Astrocyte (in vitro differentiated cells and primary cell): ENCODE measurements at places on chromosomes 6 and 20. TPM values are rescaled to one million over a fixed set of nuclear protein-coding genes. Genes with fewer than 3 reads are reported as not detected.

GRCh38 chr20:61430228-61430624 lies 178.2 kb downstream of the CDH4 start:
- DNase-seq = no peak

DNA sequence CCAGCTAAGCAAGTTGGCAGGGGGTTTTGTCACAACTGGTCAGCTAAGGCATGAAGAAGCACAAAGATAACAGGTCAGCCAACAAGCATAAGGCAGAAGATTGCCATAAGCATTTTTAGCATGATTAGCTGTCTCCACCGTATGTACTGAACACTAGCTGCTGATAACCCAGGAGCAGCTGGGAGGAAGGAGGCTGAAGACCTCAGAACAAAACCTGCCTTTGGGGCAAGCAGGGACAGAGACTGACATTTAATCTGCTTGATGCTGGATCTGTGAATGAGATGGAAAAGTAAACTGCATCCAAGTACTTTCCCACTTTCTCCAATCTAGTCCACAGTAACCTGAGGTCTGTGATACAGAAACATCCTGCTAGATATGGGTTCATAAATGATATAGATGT lies 353.0 kb upstream of the MAP3K7 start:
- DNase-seq = no peak

SLC4A11 gene
- total RNA-seq = 3.9 and 6.6 TPM in 2 replicates

- no peak for DNase-seq
Measured at GRCh38 chr20:19808498-19808897, 50.4 kb downstream of the RIN2 start.

C20orf144 gene
- 0.16 TPM in 1 of 2 replicates, not detected in the other for total RNA-seq

DNA sequence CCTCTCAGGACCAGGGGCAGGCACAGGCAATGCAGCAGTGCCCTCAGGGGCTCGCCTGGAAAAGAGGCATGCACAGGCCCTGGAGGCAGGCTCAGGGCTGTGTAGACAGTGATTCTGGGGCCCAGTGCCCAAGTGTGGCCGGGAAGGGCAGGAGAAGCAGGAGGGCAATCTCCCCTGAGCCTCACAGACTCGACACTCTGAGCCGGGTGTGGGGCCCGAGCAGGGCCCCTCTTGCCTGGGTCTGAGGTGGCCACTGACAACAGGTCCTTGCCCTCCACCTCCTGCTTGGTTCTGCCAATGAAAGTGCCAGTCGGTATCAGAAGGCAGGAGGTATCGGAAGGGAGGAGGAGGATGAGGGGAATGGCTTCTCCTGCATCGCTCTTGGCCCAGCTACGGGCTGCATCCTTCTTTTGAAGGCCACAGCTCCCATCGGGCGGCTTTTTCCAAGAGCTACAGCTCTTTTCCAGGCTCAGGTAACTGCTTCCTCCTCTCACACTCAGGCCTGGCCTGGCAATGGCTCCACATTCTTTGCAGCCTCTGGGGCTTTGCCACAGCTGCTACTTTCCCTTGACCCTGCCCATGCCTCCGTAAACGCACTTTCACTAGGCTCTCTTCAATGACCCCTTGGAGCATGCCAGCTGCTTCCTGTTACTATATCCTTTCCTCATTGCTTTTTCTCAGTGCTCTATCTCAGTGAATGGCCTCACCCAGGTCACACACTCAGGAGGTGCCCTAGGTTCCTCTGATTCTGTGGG lies 24.5 kb downstream of the GABRR2 start:
- no peak for DNase-seq

BIRC7 gene
- 2.9 and 3.3 TPM in 2 replicates for total RNA-seq

GRCh38 chr20:51402201-51402600 lies 140.3 kb downstream of the NFATC2 start:
- peak; percentile 62 for DNase-seq

IL17F gene
- total RNA-seq = not detected in 2 replicates

- DNase-seq = no peak
Measured at GRCh38 chr6:134071846-134072245, 19.4 kb upstream of the SLC2A12 start.

DNA sequence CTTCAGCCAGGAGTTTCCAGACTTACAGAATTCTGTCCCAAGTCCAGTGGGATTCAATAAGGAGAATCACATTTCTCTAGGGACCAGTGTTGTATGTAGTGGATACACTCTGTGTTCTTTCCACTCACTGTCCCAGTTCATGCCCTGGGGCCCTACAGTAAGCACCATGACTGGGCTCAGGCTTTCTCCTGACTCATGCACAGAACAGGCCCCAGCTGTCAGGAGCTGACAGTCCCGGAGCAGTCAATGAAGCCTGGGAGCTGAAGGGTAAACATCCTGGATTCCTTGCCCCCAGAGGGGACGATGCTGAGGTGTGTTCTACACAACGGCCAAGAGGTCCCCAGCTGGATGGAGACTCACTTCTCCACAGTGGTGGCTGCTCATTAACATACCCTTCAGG lies 40.2 kb upstream of the LRFN2 start:
- DNase-seq = no peak

GLP1R gene
- total RNA-seq = not detected in 2 replicates

GRCh38 chr6:164034602-164035140 lies 620.2 kb downstream of the QKI start:
- DNase-seq = peak; percentile 77

DNA sequence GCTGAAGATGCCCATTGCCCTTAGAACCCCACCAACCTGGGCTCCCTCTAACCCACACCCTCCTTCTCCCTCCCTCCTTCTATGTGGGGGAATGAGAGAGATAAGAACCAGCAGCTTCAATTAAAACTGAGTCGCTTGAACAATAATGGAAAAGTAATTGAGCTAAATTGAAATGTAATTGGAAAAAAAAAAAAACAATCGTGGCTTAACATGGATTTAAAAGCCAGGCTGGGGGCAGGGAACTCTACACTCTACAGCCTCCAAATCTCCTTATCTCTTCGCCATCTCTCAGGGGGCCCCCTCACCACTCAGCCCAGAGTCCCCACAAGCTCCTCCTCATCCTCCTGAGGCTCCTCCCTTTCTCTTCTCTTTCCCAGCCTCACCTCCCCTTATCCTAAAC lies 83.2 kb downstream of the MDGA1 start:
- no peak for DNase-seq

TMC2 gene
- total RNA-seq = not detected in 2 replicates

GRCh38 chr6:53165293-53165692 lies 16.7 kb upstream of the GCM1 start:
- peak; percentile 53 for DNase-seq

DNA sequence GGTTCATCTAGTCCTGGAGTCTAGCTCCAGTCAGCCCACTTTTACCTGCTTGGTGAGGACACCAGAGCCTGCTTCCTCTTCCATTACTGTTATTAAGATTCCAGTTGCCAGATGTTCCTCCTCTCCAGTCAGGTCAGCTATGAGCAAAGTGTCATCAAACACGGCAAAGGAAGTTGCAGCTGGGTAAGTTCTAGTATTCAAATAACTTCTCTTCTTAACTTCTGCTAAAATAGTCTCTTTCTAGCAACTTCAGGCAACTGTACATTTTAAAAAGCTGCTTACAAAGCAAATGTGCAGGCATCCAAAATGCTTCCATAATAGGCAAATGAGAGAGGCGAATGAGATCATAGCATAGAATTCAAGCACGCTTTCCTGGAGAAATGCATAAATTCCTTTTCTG lies 18.4 kb upstream of the MRPS18A start:
- DNase-seq = no peak
